ENCODE measurements at places on chromosomes 3 and 15.

- DNase-seq: no peak
These were observed 564 bp upstream of the PIGZ start for GRCh38 chr3:196969134-196969659.

- DNase-seq: no peak
These were observed 264.9 kb upstream of the ST8SIA2 start for GRCh38 chr15:92128788-92129187.

GRCh38 chr15:76147906-76148570, 88.3 kb downstream of the TMEM266 start:
- no peak for DNase-seq

DNA sequence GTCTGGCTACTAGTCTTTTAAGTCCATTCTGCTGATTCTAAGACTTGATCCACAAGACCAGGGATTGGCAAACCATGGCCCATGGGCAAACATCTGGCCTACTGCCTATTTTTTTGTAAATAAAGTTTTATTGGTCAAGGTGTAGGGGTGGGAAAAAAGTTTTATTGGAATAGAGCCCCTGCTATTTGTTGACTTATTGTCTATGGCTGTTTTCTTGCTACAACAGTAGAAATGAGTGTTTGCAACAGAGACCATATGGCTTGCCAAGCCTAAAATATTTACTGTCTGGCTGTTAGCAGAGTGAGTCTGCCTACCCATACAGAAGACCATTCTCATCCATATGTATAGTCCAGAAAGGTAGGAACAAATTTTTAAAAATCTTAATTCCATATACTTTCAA, 106.4 kb downstream of the PTPRG start:
- DNase-seq: no peak

DNA sequence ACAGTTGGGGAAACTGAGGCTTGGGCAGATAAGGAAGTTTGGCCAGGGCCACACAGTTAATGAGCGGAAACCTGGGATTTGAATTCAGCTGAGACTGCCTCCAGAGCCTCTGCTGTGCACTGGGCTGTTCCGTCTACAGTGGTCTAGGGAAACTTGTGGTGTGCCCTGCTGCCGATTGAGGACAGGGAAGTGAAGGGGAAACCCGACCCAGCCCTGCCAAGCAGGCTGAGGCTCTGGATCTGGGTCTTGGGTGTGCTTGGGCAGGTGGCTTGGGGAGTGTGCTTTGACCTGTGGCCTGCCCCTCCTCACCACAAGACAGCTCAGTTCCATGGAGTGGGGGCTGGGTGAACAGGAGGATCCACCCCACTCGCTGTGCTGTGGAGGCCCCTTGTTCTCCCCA, 17.6 kb downstream of the NISCH start:
- no peak for DNase-seq

GRCh38 chr3:61449327-61450040, 111.9 kb upstream of the PTPRG start:
- DNase-seq: no peak

- peak; percentile 61 for DNase-seq
These were observed 10.7 kb upstream of the SPTBN5 start for GRCh38 chr15:41904541-41905005.

DNA sequence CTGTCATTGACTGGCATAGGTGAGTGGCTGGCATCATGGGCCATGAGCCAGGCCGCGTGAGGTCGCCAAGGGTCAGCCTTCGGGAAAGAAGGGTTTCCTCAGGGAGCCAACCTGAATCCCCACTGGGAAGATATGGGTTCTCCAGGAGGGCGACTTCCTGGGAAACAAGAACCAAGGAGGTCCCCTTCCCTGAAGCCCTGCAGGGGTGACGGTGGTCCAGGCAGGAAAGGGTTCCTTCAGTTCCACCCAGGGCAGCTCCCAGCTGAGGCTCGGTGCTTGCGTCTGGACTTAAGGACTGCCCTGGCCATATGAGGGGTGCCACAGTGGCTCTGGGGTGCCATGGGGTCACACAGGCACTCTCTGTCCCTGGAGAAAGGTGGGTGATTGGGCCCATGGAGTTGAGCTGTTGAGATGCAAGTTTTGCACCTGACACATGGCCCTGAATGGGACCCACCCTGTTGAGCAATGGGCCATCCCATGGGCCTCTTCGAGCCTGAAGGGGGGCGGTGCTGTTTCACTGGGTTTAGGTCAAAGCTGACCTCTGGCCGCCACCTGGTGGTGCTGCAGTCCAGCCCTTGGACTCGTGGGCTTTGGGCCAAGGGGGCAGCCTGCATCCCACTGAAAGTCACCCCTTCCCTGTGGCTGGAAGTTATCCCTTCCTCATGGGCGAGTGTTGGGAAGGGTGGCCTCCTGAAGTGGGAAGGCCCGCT, 228.1 kb downstream of the SNRPN start:
- DNase-seq: no peak

DNA sequence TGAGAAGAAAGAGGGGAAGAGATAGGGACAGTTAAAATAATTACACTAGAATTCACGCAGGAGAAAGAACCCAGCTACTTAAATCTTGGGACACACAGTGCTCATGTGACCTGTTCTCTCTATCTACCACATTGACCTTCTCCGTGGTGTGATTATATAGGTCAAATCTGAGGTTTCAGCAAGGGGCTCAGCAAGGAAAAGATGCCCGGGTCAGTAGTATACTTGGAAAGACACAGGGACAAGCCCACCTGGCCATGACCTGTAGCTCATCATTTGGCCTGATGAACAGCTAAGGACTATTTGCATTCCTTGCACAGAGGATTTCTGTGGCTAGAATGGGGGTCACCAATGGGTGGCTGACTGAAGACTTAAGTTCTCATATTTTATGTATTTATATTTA, 71.9 kb downstream of the SSR3 start:
- DNase-seq: no peak

DNA sequence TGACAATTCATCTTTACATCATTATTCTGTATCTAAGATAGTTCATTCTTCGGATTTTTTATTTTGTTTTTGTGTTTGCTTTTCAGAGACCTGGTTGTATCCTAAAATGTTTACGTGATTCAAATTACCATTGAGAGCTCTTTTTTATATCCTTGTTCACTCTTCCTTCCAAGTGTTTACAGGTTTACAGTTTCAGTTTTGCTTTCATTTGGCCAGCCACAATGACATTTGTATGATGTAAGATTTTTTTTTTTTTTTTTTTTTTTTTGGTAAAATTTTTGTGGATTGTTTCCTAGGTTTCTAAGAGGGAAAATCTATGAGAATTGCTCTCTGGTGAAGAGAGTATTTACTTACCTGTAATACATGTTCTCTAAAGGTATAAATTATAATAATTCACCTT, 55.0 kb downstream of the SETD5 start:
- no peak for DNase-seq

GRCh38 chr15:47401427-47401826, 315.9 kb upstream of the SEMA6D start:
- DNase-seq: no peak

DNA sequence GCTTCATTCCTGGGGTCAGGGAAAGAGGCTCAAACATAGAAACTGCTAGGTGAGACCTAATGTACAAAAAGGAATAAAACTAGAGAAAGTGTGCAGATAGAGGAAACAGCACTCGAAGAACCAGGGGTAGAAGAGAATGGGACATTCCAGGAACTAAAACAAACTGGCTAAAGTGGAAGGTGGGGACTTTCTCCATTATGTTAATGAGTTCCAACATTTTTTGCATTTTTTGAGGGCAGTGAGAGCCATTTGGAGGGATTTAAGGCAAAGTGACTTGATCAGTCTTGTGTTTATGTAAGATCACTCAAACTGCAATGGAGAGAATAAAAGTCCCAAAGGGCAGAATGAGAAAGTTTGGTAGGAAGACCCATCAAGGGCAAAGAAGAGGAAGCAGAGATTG, 20.6 kb upstream of the SLC4A7 start:
- no peak for DNase-seq

DNA sequence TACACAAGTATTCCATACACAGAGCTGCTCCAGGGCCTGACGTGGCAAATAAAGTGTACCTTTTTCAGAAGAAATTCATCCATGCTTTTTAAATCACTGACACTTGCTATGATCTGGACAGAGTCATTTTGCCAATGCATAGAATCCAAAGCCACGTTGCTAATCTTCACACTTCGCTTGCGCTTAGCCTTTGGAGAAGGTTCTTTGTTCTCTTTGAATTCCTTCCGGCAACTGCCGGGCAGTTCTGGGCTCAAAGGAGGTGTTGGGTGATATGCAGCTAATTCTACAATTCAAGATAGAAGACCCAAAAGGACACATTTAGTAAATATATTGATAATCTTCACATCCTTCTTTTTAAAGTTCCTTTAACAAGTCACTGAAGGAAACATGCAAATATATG, 69.9 kb downstream of the NR2E3 start:
- DNase-seq: no peak

GRCh38 chr3:8301977-8302735, 199.5 kb upstream of the LMCD1 start:
- no peak for DNase-seq

GRCh38 chr3:42654331-42655201, 1.1 kb downstream of the ZBTB47 start:
- no peak for DNase-seq

GRCh38 chr15:29470311-29470710, 200.7 kb upstream of the NSMCE3 start:
- DNase-seq: no peak

DNA sequence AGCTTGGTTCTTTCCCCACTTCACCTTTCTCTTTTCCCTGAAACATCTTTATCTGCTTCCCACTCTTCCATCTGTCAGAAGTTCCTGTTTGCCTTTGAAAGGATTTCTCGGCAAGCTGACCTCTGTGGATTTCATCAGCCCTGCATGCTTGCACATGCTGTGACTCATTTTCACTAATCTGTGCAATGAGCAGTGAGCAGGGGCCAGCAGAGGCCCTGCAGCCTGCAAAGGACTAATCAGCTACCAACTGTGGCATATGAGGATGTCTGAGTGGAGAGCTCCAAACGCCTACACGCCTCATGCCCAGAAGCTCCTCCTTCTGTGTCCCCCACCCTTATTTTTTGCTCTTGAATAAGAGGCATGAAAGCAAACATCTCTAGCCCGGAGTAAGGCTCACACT, 333.0 kb upstream of the SEMA6D start:
- no peak for DNase-seq

DNA sequence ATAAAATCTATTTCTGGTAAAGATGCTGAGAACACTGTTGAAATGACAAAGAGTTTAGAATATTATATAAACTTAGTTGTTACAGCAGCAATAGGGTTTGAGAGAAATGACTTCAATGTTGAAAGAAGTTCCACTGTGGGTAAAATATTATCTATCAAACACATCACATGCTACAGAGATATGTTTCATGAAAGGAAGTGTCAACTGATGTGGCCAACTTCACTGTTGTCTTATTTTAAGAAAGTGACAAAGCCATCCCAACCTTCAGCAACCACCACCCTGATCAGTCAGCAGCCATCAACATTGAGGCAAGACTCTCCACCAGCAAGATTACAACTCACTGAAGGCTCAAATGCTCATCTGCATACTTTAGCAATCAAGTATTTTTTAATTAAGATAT, 20.2 kb downstream of the TMEM39A start:
- DNase-seq: no peak

GRCh38 chr15:91942720-91943394, 89.3 kb downstream of the SLCO3A1 start:
- DNase-seq: no peak

DNA sequence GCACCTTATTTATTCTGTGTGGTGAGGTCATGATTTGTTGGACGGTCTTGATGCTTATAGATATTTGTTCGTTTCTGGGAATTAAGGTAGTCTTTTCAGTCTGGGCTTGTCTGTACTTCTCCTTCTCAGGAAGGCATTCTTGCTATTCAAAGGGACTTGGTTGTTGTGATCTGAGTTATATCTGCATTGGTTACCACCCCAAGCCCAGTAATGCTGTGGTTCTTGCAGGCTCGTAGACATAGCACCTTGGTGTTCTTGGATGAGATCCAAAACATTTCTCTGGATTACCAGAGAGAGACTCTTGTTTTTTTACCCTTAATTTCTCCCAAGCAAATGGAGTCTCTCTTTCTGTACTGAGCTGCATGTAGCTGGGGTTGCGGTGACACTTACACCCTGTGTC, 128.0 kb upstream of the CBLB start:
- DNase-seq: no peak

DNA sequence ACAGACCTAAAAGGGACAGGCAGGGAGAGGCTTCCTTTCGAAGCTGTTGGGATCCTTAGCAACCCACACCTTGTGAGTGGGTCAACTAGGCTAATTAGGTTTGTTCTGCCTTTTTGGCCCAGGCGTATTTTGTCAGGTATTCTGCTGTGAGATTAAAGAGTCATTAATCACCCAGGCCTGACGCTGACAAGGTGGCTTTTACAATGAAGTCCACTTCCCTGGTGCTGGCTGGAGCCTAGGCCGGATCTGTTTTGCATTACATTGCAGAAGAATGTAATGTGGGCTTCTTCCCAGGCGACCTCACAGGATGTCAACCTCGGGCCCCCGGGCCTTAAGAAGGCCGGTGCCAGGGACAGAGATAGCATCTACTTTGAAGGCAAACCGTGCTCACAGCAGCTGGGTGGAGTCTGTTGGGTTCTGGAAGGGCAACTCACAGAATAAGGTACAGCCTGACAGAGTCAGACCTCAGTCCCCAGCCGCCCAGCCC, 76.9 kb downstream of the HES1 start:
- DNase-seq: no peak

GRCh38 chr3:181976526-181976925, 264.8 kb downstream of the SOX2 start:
- no peak for DNase-seq

DNA sequence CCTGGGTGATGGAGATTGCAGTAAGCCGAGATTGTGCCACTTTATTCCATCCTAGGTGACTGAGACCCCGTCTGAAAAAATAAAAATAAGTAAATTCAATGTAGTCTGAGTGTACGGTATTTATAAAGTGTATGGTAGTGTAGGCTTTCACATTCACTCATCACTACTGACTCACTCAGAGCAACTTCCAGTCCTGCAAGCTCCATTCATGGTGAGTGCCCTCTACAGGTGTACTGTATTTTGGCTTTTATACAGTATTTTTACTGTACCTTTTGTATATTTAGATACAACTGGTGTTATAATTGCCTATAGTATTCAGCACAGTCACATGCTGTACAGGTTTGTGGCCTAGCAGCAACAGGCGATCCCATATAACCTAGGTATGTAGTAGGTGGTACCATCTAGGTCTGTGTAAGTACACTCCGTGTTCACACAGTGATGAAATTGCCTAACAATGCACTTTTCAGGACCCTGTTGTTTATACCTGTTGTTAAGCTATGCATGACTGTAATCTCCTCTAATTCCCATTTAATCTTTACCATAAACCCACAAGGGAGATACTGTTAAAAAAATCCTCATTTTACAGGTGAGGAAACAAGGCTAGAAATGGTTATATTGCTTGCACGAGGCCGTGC, 19.3 kb downstream of the CACNA1D start:
- DNase-seq: no peak

DNA sequence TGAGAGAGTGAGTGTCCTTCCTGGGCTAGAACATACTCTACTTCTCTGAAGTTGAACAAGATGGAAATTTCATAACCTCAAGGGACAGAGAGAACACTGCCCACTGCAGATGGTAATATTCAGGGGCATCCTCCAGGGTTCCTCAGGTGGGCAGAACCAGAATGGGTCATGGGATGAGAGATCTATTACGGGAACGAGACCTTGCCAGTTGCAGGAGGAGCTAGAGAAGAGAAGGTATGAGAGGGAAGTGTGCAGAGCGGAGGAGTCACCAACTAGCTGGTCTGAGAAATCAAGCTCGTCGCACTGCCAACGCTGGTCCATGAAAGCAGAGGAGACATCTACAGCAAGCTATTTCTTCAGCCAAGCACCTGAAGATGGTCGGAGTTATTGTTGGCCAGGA, 184.7 kb downstream of the TJP1 start:
- DNase-seq: no peak

- DNase-seq: no peak
These were observed 200.6 kb upstream of the ZBTB20 start for GRCh38 chr3:115347737-115348136.

Data from activated CD8-positive, alpha-beta memory T cell treated with anti-CD3 and anti-CD28 coated beads for 1 hour (primary cell).